ENCODE measurements at places on chromosomes 1 and 21.

DNA sequence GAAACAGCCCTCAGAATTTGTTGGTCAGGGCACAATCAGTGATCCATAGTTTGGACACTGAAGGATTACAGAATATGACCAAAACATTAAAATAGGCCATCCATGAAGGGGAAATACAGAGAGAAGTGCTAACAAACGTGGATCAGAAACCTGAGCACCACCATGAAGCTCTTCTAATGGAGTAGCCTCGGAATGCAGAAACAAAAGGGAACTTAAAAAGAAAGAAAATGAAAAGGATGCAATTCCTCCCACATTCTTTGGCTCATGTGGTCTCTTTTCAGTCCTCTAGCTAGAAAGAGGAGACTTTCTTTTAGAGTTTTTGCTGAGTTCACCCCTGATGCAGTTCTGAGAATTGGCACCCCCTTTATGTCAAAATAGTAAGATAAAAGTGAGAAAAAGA lies 989.8 kb upstream of the B3GALT2 start:
- DNase-seq: no peak

GRCh38 chr1:58818075-58818474 lies 34.2 kb upstream of the JUN start:
- no peak for DNase-seq

GRCh38 chr1:24452922-24453485 lies 37.4 kb downstream of the NIPAL3 start:
- DNase-seq: no peak

GRCh38 chr1:56249234-56249633 lies 330.1 kb downstream of the PLPP3 start:
- no peak for DNase-seq

GRCh38 chr1:67780637-67781036 lies 52.6 kb downstream of the GNG12 start:
- no peak for DNase-seq

Measured in NCI-H1436 treated with DMSO at 0.1 percent for 48 hours (cell line).